ENCODE measurements at places on chromosomes 4 and X. TPM values are rescaled to one million over a fixed set of nuclear protein-coding genes. Genes with fewer than 3 reads are reported as not detected.
A peak's percentile ranks its signal among the peaks of the same experiment; 100 is the strongest.

DNA sequence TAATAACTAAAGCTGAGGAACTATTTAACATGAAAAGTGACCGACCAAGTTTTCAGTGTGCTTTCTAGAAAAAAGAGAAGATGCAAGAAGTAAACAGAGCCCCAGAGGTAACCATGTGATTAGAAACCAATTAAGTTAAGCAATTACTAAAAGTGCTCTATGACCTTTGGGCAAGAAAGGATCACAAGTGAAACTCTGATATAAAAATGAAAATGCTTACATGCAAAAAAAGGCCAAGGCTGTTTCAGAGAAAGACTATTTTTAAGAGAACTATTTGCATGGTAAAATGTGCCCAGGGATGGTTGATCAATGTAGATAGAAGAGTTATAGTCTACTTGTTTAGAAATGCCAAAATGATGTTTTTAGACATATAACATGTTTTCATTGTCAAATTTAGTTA, 22.0 kb downstream of the KLHL15 start:
- DNase-seq: no peak

GRCh38 chr4:184097241-184097605, 120.5 kb downstream of the ENPP6 start:
- peak; percentile 75 for DNase-seq

DNA sequence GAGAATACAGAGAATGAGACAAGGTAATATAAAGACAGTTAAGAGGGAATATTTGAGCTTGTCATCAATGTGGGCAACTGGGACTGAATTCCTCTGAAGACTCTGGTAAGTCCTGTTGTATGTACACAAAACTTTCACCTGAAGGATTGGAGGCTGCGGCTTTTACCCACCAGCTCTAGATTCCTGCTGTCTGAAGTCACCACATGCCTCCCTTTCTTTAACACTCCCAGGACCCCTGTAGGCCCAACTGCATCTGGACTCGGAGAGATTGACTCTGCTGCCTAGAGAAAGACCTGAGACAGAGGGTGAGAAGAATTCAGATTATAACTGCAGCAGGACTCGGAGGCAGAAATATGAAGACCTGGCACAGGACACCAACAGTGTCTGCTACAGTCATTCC, 1048.0 kb downstream of the PDHA2 start:
- DNase-seq: no peak

The MAGIX gene
- 5.3 TPM for total RNA-seq

- DNase-seq: peak; percentile 41
Observed at GRCh38 chrX:112818114-112819007, 22.3 kb downstream of the AMOT start.

DNA sequence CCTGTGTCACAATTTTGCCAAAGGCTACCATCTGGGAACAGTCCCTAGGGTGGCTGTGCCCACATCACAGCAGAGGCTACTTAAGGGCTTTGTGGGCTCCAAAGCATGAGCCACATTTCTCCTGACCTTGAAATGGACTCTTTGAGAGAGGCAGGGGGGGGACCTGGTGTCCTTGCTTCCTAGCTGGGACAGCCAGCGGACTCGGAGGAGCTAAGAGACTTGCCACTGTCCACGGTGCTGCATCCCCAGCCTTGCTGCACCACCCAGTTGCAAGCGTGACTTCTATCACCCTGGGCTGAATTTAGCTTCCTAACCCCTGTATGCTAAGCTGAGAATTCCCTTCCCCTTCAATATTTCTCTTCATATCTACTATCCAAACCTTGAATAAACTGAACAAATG, 99.0 kb downstream of the PHKA2 start:
- DNase-seq: no peak

DNA sequence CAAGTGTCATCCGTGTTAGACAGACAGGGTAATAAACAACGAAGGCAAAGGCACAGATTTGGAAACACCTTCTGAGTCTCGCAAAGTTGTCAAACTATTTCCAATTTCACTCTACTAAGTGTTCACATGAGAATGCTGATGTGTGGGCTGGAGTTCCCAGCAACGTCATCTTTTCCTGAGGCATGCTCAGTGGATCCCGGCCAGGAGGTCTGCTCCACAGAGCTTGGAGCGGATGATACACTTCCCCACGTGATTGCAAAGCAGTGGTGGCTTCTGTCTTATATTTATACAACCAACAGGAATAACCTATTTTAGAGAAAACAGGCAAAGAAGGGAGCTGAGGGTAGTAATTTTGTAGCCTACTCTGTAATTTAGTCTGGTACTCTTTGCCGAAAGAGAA, 40.1 kb upstream of the PDK3 start:
- peak; percentile 66 for DNase-seq

DNA sequence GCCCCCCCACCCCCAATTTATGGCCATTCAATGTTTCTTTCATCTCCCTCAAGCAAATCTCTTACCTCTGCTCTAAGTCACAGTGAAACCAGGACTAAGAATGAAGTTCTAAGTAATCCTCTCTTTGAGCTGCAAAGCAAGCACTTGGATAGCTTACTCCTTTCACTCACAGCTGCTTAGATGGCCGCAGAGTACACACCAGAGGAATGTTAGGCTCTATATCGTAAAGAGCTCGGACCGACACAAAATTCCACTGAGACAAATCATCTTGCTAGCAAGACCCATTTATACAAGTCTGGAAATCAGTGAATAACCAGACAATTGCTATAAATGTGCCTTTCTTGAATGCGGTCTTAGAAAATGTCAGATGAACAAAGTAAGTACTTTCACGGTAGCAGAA, 135.0 kb downstream of the IDS start:
- DNase-seq: no peak

The AMBN gene
- not detected for total RNA-seq

GRCh38 chr4:14233126-14233525, 605.6 kb upstream of the BOD1L1 start:
- no peak for DNase-seq

The RTL3 gene
- total RNA-seq: 0.08 TPM

The P2RY4 gene
- total RNA-seq: not detected

The FLNA gene
- total RNA-seq: 216 TPM

DNA sequence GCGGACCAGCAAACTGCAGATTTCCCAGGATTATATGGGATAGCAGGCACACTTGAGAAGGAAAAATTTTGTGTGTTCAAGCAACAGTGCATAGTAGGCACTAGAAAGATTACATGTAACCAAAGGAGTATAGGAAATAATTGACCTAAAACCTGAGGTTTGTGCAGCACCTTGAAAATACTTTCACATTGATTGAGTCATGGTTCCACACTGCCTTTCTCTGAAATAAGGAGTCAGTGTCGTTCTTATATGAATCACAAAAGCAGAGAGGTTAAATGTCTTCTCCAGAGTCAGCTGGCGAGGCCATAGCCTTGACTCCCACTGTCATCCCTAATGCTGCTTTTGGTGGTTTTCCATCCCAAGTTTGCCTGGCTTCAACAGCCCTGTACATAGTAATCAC, 138.9 kb downstream of the SOWAHB start:
- no peak for DNase-seq

DNA sequence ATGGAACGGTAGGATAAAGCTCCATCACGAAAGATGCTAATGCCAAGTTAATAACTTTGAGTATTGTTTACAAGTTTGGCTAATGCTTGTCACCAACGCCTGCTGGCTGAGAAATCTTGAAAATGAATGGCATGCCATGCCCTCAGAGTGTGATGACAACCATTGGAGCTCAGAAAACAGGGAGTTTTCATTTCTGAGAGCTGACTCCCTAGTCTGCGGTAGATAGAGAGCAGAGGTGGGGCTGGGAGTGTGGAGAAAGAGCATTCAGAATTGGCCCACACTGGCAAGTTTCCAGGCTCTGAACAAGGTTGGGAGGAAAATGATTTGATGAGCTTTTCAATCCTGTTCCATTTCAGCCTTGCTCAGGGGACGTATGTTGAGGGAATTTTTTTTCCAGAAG, 183.9 kb downstream of the CPEB2 start:
- no peak for DNase-seq

The SLC9B1 gene
- total RNA-seq: 0.65 TPM

The ADH1C gene
- total RNA-seq: 6.9 TPM

The SPANXD gene
- total RNA-seq: not detected

- no peak for DNase-seq
Observed at GRCh38 chrX:15350329-15350996, 15.1 kb upstream of the PIGA start.

Measured in Right ventricle myocardium superior (tissue), 1 donor.